ENCODE measurements at places on chromosomes 3 and 15.

DNA sequence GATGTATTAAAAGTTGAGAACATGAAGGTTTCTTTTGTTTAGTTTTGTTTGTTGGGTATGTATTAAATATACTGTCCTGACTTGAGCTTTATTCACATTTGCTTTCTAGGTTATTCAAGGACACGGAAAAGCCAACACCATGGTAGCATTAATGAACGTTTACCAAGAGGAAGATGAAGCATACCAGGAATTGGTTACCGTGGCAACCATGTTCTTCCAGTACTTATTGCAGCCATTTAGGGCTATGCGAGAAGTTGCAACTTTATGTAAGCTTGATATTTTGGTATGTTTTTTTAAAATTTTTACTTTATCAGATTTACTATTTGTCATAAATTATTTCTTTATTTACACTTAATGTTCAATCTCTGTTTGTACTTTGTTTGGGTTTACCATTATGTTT, 3.6 kb downstream of the WHAMM start:
- no peak for DNase-seq

DNA sequence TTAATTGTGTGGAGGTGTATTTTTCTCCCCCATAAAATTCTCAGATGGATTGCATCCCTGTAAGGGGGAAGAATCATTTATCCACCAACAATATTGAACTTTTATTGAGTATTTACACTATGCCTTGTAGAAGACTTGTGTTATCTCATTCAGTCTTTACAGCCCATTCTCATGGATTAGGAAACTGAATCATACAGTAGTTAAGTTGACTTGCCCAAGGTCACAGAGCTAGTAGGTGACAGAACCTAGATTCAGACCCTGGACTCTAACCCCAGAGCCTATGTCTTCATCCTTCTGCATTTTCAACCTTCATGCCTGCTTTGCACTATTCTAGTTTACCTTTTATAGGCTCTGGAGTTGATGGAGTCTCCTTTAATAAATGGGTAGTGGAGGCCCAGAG, 226.8 kb downstream of the LPP start:
- no peak for DNase-seq

GRCh38 chr3:143433787-143434378, 314.3 kb downstream of the CHST2 start:
- no peak for DNase-seq

GRCh38 chr15:75479670-75480069, 28.2 kb upstream of the SIN3A start:
- no peak for DNase-seq

DNA sequence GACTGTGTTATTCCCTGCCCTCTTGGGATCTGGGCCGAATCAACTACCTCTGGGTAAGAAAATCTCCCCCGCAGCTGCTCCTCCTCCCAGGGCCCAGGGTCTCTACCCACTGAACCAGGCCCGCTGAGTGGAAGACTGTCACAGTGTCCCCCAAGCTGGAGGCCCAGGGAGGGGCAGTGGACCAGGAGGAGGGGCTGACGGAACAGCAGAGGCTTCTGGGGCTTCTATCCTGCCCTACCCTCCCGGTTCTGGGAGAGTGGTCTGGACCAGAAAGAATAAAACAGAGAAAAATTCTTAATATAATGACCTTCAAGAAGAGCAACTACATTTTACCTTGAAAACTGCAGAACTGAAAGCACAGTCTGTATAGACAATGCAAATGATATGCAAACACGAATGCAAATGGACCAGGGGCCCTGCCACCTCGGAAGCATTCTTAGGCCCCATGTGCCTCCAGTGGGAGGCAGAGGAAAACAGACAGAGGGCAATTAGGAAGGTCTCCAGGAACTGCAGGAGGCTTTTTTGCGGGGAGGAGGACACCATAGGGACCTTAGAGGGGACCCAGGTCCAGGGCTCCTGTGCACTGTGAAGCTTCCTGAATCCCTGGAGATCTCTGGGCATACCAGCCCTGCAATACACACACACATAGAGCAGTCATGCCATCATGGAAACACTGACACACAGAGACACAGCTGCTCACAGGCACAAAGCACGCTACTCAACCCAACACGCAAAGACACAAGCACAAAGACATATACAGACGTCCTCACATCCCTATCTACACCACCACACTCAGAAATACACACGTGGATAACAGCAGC, 12.3 kb downstream of the MEGF11 start:
- DNase-seq, result no peak

DNA sequence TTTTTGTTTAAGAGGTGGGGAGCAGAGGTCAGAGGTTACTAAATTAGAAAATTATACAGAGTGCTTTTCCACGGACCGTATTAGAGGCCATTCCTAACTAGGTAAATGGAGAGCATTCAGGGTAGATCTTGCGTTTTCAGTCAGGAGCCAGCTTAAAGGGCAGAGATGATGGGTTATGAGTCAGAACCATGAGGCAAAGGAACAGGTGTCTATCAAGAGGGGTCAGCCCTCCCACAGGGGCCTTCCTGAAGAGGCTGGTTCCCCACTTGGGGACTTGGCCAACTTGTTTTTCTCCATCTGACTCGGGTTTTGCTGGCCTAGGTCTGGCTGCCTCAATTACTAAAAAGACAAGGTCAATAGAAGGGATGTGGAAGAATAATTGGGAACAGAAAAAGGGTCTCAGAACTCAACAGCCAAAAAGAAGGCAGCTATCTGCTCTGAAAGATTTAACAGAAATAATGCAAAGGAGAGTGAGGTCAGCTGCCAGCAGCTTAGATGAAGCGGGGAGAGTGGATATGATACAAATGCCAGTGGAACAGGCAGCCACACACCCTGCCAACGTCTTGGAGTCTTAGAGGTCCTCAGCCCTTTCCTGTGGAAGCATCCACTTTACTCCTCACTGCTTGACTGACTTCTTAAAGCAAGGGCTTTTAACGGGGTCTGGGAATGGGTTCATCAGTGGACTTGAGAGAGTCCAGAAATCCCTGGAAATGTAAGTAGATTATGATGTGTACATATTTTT, 17.6 kb downstream of the MTMR14 start:
- no peak for DNase-seq

GRCh38 chr3:195754141-195754540, 33.4 kb downstream of the MUC20 start:
- DNase-seq, result no peak

- no peak for DNase-seq
Observed at GRCh38 chr15:76298986-76299385, 12.3 kb downstream of the ETFA start.

- DNase-seq, result no peak
Observed at GRCh38 chr15:82663186-82663600, 16.0 kb upstream of the CPEB1 start.

GRCh38 chr15:40595773-40596172, 1.7 kb downstream of the KNL1 start:
- no peak for DNase-seq

GRCh38 chr3:20125897-20126296, 60.1 kb downstream of the SGO1 start:
- DNase-seq, result no peak

DNA sequence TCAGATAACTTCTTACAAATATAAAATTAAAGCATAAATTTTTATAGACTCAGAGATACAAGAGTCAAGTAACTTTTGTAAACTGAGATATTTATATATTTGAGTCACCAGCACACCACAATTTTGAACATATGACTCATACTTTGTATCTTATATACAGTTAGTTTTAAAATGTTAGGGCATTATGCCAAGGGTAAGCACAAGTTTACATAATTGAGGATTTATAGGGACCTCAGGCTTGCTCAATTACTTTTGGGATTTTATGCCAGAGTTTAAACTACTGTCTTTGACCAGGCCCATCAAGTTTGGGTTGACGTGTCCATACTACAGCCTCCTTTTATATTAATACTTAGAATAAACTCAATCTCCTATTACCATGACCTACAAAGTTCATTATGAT, 7.4 kb upstream of the FGF7 start:
- no peak for DNase-seq

- no peak for DNase-seq
Observed at GRCh38 chr3:140341203-140341602, 336.7 kb upstream of the TRIM42 start.

DNA sequence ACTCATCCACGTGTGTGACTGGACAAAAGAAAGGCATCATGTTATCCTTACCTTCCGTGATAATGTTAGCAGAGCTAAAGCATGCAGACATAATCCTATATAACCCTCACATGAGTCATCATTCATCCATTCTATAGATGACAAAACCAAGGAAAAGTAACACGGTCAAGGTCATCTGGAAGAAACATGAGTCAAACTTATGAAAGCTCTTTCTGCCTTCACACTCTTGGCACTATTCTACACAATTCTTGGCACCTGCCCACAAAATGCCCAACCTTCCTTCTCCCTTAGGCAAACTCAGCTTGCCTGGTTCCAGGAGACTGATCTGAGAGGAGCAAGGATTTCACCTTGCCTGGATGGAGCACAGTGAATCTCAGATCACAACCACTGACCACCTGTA, 66.9 kb downstream of the PRICKLE2 start:
- DNase-seq, result no peak

GRCh38 chr3:122690096-122690495, 9.5 kb downstream of the PARP14 start:
- DNase-seq, result no peak

GRCh38 chr15:41971895-41972252, 483 bp downstream of the EHD4 start:
- DNase-seq, result no peak

DNA sequence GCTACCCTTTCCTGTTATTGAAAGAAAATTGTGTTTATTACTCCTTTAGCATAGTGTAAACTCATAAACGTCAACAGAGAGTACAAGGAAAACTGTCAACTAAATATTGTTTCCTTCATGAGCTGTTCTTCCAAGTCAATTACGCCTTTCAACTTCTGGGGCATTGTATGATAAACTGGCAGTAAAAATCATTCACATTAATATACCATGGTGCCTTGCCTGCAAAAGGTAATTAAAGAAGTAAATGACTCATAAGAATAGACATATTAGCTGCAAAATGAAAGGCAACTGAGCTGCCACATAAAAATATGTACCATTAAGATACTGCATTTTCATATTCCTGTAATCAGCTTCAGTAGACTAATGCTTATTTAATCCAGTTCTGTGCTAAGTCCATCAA, 447.3 kb downstream of the FOXP1 start:
- DNase-seq, result no peak

DNA sequence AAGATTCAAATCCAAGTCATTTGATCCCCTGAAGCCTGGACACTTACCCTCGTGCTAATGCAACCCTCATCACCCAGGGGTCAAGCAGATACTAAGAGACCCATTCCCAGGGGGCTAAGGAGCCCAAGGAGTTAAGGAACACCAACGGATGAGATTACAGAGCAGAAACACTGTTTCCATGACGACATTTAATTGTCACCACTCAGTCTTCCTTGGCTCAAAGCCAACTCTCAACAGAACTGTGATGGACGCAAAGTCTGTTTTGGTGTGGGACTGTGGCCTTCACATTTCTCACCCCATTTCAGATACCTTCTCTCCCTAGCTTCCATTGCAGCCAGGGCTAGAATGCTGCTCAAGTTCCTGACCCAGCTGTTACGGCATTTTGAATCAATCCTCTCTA, 383.5 kb upstream of the WNT5A start:
- DNase-seq, result no peak

DNA sequence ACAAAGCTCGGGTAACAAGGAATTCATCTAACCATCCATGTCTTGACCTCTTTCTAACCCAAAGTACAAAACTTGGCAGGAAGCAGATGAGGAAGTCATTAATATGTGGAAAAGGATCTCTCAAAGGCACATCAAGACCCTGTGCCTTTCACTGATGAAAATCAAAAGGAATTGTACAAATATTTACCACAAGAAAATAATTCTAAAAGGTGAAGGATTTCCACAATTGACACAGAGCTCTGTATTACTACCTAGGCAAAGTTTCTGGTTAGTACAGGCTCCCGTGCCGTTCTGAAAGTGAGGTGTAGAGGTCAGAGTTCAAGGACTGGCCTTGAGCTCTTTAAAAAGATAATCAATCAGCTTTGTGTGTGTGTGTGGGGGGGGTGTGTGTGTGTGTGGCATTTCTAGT, 239.7 kb upstream of the ICE2 start:
- DNase-seq, result no peak

DNA sequence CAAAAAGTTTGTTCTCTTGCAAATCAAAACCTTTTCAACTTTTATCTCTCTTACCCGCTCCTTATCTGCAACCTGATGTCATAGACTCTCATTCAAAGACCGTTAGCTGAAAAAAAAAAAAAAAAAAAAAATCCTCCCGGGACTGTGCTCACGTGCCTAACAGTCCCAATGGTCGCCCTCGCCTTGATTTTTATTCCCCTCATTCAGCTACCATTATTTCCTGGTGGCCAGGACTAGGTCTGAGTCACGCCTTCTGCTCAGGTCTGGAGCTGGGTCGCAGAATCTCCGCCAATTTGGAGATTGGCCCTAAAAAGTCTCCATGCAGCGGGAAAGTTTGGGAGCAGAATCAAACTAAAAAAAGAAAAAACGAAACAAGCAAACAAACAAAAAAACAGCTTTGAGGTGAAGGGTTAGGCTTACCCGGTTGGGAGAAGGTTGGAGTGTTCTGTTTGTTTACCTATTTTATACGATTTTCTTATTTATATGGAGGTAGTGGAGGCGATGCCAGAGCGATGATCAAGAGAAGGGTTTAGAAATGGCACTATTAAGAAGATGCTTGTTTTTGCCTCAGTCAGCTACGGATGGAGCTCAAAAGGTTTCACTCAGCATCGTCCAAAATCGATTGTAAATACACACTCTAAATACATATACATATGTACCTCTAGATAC, 51.1 kb downstream of the ZIC4 start:
- DNase-seq, result no peak

GRCh38 chr15:28942571-28942970, 56.8 kb downstream of the APBA2 start:
- DNase-seq, result no peak

DNA sequence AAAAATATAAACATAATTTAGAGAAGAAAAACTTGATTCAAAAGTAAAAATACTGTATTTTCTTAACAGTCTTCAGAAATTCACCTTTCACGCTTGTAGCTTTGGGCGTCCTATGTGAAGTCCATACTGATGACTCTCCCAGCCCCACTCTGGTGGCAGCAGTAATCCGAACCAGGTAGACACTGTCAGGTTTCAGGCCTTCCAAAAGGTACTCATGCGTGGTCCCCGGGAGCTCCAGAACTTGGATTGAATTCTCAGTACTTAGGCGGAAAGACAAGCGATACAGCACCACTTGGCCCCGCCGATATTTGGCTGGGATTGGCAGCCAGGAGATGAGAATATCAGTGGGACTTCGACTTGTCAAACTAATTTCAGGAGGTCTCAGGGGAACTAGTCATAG, 69.7 kb downstream of the PRTG start:
- no peak for DNase-seq

DNA sequence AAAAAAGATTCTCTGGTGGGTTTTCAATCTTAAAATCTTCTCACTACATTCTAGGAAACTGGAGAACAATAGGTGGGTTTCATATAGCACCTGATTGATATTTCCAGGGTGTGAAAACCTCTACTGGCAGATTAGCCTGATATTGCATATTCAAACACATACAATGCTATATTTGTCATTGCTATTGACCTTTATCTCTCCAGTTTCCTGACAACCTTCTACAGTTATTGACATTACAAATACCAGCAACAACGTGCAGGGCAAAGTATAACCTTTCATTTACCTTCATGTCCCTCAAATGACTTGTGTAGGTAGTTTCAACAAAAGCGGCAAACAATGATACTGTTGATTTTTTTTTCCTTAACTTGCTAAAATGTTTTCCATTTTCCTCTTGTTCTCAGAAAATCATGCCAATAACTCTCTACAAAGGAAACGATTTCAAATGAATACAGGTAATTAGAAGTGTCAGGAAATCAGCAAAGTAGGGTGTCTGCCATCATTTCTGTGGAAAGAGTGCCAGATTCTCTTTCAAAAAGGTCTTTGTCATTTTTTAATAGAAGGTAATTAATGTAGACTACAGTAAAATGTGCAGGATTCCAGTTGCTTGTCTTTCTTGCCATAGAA, 72.6 kb upstream of the CDIN1 start:
- no peak for DNase-seq
